ENCODE measurements at places on chromosomes 2 and 18.

- DNase-seq: no peak
Observed at GRCh38 chr2:37854676-37855282, 70.3 kb upstream of the RMDN2 start.

DNA sequence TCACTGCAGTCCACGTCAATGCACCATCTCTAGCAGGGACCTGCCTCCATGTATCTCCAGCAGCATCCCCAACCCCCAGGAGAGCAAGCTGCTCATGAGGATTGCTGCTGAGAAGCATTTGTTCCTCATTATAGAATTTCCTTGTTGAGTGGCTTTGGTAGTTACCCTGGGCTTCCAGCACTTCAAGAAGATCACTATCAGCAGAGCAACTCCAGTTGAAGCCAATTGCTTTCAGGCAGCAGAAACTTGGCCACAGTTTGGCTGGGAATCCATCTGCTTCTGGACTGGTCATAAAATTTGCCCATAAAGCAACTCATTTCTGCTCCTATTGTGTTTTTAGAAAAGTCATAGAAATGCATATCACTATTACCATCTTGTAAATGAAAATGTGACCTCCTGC, 17.4 kb downstream of the TRPM8 start:
- DNase-seq: no peak

DNA sequence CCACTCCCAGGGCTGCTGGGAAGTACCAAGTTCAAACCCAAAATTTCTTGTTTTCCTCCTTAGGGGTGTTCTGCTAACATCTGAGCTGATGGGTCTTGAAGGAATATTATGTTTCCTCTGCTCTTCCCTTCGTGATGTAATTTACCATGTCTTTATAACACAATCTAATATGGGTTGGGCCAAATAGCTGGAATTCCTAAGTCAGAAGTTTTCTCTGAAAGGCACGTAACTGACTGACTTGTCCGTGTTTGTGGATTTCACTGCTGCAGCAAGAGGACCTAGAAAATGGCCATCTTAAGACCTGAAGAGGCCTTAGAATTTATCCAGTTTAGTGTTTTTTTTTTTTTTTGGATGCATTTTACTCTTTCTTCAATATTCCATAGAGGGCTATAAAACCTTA, 256.7 kb downstream of the DCDC2C start:
- DNase-seq: no peak

GRCh38 chr2:20423847-20424246, 23.0 kb upstream of the RHOB start:
- no peak for DNase-seq

- DNase-seq: no peak
Observed at GRCh38 chr18:63795606-63796005, 20.4 kb downstream of the SERPINB7 start.
